ENCODE measurements at places on chromosomes 5 and 9. TPM values are rescaled to one million over a fixed set of nuclear protein-coding genes. Genes with fewer than 3 reads are reported as not detected.

The CDX1 gene
- total RNA-seq, result not detected

GRCh38 chr9:88041447-88041846 lies 67.1 kb upstream of the CDK20 start:
- H3K4me1 ChIP-seq, result no peaks in the 10 kb centered on the region
- peak; percentile 48 for DNase-seq
- H3K36me3 ChIP-seq, result no peaks in the 10 kb centered on the region
- H3K4me3 ChIP-seq, result no peak overlapping the region
- no peak overlapping the region for H3K27ac ChIP-seq
- H3K27me3 ChIP-seq, result no peaks in the 10 kb centered on the region

The DNAJB5 gene
- 24.2 TPM for total RNA-seq

- no peak for DNase-seq
- no peaks in the 10 kb centered on the region for H3K4me1 ChIP-seq
- no peak overlapping the region for H3K4me3 ChIP-seq
- H3K36me3 ChIP-seq, result no peaks in the 10 kb centered on the region
- no peaks in the 10 kb centered on the region for H3K27me3 ChIP-seq
Measured at GRCh38 chr5:102069974-102070373, 226.1 kb downstream of the SLCO4C1 start.

The DAB2IP gene
- 19.7 TPM for total RNA-seq

DNA sequence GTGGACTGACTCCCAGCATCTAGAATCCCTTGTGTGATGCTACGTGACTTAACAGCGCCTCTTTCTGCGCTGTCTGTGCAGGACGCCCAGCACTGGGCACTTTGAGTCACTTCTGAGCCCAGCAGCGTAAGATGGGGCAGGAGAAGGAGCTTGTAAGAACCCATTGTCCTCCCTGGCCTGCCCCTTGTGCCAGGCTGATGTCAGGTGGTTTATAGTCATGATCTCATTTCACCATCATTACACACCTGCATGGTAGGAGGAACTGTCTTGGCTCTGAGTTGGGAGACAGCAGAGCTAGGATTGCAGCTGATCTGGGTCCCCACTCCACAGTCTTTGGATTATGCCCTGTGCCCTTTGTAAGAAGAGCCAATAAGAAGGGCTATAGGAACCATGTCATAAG lies 12.2 kb downstream of the ERGIC1 start:
- H3K36me3 ChIP-seq, result no peaks in the 10 kb centered on the region
- DNase-seq, result no peak
- H3K4me3 ChIP-seq, result no peak overlapping the region
- no peaks in the 10 kb centered on the region for H3K27me3 ChIP-seq
- H3K27ac ChIP-seq, result no peak overlapping the region

GRCh38 chr5:176373100-176373818 lies 8.0 kb downstream of the ARL10 start:
- H3K36me3 ChIP-seq, result 0 out of 2 replicates have a peak, but pooled peaks cover 13% of the 10 kb centered on the region
- no peak overlapping the region for H3K27ac ChIP-seq
- H3K27me3 ChIP-seq, result no peaks in the 10 kb centered on the region
- no peaks in the 10 kb centered on the region for H3K4me1 ChIP-seq

Data from GM23248 (cell line).